ENCODE measurements at places on chromosomes 11 and 22.
A peak's percentile ranks its signal among the peaks of the same experiment; 100 is the strongest.

- DNase-seq: no peak
These were observed 716.7 kb downstream of the NTM start for GRCh38 chr11:132087148-132087547.

GRCh38 chr11:74438681-74439080 is 28.7 kb downstream of the KCNE3 start:
- no peak for DNase-seq

DNA sequence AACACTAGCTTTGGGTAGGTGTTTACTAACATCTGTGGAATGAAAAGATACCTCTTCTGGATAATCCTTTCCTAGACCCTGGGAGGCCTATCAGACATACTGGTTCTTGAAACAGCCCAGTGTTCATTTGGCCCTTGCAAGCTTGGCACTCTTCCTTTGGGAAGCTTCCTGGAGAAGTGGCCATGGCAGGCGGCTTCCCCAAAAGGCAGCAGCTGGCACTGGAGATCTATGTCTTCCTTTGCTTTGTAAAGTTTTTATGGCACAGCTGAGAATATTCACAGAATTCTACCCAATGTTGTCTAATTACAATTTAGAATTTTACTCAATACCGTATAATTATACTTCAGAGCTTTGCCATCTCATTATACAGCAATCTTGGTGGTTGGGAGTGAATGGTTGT is 199.2 kb upstream of the C11orf87 start:
- no peak for DNase-seq

GRCh38 chr11:97751405-97751804 is 1269.3 kb upstream of the CNTN5 start:
- DNase-seq: no peak

- no peak for DNase-seq
These were observed 10.0 kb downstream of the CNTF start for GRCh38 chr11:58632510-58632909.

- DNase-seq: peak; percentile 47
These were observed 18.2 kb downstream of the KCNJ1 start for GRCh38 chr11:128848815-128849455.

DNA sequence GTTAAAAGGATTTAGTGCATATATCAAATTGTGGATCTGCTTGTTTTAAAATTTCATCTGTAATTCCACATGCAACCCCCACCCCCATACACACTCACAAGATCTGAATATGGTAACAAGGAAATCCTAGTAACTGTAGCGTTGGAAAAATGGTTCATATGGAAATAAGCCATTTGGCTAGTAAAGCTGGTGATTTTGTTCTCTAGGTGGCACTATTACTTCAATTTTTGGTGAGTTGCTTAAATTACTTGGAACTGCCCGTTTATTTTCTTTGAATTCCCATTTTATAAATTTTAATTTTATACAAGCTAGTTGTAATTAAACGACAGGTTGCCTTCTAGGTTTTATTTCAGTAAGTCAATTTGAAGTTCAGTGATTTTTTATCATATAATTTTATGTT is 5.3 kb downstream of the BDNF start:
- DNase-seq: no peak

- DNase-seq: no peak
These were observed 46.8 kb downstream of the PAMR1 start for GRCh38 chr11:35478471-35479091.

DNA sequence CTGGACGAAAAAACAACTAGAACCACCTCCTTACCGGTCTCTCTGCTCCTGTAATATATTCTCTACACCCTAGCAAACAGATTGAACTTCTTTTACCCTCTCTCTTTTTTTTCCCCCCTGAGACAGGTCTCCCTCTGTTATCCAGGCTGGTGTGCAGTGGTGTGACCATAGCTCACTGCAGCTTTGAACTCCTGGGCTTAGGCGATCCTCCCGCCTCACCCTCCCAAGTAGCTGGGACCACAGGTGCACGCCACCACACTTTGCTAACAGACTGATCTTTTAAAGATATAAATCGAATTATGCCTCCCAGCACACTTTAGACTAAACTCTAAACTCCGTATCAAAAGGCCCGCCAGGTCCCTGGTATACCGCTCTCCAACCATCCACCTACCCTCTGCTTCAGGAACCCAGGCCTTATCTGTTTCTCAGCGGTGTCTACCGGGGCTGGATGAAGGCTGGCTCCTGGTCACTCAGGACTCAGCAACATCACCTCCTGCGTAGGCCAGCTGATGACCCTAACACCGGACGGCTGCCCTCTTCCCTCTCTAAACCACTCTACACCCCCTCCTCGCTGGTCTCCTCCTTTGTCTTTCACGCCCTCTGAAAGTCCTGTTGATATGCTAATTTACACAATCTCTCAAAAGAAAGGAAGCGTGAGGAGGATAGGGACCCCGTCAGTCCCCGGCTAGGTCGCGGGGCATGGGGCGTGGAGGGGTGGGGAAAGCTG is 745 bp downstream of the C22orf39 start:
- DNase-seq: no peak

GRCh38 chr11:40376331-40376730 is 1083.1 kb downstream of the LRRC4C start:
- DNase-seq: no peak

DNA sequence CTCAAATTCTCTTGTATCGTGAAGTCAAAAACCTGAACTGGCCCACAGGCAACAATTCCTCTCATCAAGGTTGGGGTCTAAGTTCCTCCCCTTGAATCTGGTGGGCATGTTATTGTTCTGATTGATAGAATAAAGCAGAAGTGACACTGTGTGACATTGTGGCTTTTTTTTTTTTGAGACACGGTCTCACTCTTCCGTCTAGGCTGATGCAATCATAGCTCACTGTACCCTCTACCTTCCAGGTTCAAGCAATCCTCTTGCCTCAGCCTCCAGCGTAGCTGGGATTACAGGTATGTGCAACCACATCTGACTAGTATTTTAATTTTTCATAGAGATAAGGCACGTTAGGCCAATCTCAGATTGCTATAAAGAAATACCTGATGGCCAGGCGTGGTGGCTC is 8.9 kb upstream of the PELI3 start:
- DNase-seq: no peak

DNA sequence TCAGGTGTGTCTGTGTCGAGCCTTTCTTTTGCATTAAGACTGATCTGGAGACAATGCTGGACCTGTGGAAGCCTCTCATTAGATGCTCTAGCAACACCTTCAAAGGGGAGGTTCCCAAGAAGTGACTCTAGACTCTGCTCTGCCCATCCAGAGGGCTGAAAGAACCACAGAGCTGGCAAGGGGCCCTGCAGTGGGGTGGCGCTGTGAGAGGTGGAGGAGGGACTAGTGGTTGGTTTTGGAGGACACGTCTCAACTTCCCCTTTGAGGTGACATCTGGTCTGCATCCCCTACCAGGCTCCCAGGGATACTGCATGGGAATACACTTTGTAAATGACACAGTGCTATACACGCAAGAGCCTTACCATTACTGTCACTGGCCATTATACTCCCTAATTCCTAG is 34.2 kb upstream of the SYT13 start:
- DNase-seq: no peak

GRCh38 chr11:121644187-121644512 is 191.4 kb upstream of the SORL1-AS1 start:
- DNase-seq: no peak

- DNase-seq: no peak
These were observed 53.9 kb downstream of the USP47 start for GRCh38 chr11:11895672-11896071.

GRCh38 chr11:135075740-135076139 is 663.7 kb upstream of the B3GAT1 start:
- DNase-seq: peak; percentile 35

- no peak for DNase-seq
These were observed 55.8 kb upstream of the THY1 start for GRCh38 chr11:119478711-119479285.

DNA sequence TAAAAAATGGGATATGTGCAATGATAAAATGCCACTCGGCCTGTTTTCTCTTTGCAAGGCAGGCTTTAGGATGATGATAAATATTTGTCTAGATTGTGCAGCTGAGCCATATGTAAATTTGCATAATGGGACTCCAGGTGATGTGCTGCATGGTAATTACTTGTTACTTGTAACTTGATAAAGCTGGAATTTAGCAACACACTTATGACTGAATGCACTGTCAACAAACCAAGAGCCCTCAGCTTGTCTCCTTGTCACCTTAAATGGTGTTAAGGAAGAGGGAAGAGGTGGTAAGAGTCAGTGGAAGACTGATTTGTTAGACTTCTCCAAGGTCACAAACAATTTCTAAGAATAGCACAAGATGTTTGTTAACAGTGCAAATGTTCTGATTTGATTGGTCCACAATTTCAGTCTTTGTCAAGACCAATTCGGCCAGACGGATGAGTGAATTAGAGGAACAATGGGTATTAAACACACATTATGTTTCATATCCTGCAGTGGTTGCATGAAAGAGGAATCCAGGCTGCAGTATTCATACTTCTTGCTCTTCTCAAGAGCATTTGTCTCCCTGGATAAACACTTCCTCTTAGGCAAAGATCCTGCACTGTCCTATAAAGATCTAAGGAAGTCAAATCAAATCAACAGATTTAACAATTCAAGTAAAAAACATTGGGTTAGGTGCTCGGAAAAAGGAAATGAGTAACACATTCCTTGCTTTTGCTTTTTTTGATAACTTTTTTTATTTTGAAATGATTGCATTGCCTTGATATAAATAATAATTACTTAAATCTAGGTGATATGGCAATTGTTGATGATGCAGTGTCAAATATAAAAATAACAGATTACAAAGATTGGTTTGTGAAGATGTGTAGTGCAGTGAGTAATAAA is 448.3 kb upstream of the DDI1 start:
- DNase-seq: no peak

Measured in central memory CD4-positive, alpha-beta T cell (primary cell).